GM12864 (cell line): ENCODE measurements at places on chromosomes 11 and 22.

DNA sequence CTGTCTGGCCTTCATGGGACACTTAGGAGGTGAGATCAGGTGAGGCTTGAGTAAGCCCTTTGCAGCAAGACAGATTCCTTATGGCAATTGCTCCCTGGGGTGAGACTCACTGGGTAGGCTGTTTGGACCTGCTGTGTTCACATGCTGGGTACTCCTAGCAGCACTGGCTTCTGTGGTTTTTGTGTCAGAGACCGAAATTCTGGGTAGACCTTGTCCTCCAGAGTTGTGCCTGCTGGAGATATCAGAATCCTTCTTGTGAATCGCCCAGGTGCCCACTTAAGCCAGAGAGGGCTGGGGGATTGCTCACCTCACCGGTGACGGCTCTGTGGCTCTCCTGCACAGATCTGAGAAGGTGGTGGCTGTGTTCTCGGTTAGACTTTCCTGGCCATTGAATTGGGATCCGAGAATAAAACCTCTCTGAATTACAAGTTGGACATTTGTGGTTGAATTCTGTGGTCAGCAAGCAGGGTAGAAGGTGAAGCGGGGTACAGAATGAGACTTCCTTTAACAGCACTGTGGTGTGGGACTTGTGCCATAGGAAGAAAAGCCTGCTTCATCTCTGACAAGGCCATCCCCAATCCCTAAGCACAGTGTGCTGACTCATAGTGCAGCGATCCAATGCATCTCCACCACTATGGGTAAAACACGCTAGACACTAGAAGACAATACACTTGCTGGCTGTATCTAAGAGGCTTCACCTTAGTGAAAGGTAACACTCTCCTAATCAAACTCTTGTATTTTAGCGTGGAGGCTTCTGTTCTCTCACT lies 52.5 kb upstream of the TTC12 start:
- DNase-seq = no peak

DNA sequence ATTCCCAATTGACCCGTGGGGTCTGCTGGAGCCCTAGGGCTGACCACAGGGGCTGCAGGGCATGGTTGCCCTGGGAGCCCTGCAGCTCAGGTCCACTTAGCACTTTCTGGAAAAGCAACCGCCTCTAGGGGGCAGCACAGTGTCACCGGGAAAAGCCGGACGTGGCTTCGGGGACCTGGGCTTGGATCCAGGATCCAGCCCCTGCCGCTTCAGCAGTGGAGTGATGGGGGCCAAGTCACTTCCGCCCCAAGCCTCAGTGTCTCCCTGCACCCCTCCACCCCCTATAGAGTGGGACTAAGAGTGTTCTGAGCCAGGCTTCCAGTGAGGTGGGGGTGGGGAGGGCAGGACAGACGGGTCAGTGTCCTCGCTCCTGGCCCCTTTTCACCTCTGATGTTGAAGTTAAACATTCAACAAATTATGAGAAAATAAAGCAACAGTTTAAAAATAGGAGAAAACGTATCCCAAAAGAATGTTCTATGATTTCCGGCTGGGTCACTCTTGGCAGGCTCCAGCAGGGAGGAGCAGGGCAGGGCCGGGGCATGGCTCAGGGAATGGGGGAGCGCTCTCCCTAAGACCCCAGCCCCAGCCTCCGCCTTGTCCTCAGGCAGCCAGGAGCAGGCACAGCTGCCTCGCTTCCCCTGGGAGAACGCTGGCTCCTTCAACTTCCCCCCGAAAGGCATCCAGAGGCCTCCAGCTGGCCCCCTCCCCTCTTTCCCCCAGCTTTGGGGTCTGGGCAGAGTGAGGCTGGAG lies 96.5 kb upstream of the FGF3 start:
- DNase-seq = no peak

DNA sequence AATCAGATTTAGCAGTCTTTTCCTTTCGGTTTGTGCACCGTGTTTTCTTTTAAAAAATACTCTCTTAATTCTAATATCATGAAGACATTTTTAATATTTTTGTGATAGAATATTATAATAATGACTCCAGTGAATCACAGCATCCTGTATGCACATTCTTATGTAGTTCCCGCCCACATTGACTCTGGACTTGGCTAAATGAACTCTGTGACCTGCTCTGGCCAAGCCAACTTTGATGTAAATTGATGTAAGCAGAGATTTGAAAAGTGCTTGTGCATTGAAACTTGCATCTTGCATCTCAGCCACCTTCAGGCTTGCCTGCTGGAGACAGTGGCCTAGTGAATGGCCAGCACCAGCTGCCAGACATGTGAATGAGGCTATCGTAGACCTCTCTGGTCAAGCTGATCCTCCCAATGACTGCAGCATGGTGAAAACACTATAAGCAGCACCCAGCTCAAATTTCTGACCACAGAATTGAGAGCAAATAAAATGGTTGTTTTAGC lies 29.2 kb upstream of the PGM2L1 start:
- no peak for DNase-seq

DNA sequence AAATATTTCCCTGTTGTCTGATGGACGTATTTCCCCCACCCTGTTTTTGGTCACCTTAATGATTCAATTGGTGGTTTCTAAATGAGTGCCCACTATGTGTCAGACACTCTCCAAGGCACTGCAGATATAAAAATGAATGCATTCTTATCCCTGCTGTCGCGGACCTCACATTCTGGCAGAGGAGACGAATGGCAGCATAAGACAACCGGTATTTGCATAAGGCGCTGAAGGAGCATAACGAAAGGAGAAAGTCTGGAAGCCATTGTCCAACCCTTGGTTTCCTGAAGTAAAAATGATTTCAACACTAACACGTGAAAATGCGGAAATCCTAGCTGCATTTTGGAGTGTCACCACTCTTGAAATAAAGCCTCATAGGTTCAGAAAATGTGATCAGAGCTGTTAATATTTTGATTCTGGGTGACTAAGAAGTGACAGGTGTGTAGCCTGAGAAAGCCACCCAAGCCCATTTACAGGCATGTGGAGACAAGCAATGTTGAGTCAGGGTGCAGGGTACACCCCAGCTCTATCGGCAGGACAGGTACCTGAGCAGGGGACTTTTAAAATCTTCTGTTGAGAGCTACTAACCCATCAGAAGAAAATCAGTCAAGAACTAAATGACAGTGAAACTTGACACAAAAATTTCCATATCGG lies 10.1 kb upstream of the GAB2 start:
- no peak for DNase-seq
